ENCODE measurements at places on chromosomes 3 and 15. TPM values are rescaled to one million over a fixed set of nuclear protein-coding genes. Genes with fewer than 3 reads are reported as not detected.

Gene COX17
- 18.9 TPM for total RNA-seq

Gene PLA1A
- 14.8 TPM for total RNA-seq

Gene PRR20G
- not detected for total RNA-seq

Gene COX5A
- 79.2 TPM for total RNA-seq

Gene UACA
- total RNA-seq = 170 TPM

Gene SCN11A
- total RNA-seq = not detected

Gene CD200
- total RNA-seq = 3.4 TPM

Gene C3orf85
- not detected for total RNA-seq

Gene CCDC39
- 0.34 TPM for total RNA-seq

Gene TM4SF4
- total RNA-seq = not detected

Gene ZNF80
- total RNA-seq = not detected

Gene NPAP1
- not detected for total RNA-seq

Gene FES
- total RNA-seq = 110 TPM

Gene CERS3
- total RNA-seq = not detected

Gene BCHE
- total RNA-seq = 20.4 TPM

Gene PDHB
- total RNA-seq = 130 TPM

Gene RPL14
- 370 TPM for total RNA-seq

Gene BTD
- 49.2 TPM for total RNA-seq

Gene ALPK3
- 38.8 TPM for total RNA-seq

Gene ZNF148
- total RNA-seq = 33.7 TPM

Gene PTX3
- 466 TPM for total RNA-seq

Gene GHSR
- total RNA-seq = not detected

Gene CGNL1
- total RNA-seq = 21.1 TPM

Data from dermis blood vessel endothelial cell (primary cell).